Activated CD4-positive, alpha-beta T cell treated with anti-CD3 and anti-CD28 coated beads, Interleukin-2, amount 50 U/mL, for 48 hours (primary cell): ENCODE measurements at places on chromosomes 12 and 14.
A peak's percentile ranks its signal among the peaks of the same experiment; 100 is the strongest.

DNA sequence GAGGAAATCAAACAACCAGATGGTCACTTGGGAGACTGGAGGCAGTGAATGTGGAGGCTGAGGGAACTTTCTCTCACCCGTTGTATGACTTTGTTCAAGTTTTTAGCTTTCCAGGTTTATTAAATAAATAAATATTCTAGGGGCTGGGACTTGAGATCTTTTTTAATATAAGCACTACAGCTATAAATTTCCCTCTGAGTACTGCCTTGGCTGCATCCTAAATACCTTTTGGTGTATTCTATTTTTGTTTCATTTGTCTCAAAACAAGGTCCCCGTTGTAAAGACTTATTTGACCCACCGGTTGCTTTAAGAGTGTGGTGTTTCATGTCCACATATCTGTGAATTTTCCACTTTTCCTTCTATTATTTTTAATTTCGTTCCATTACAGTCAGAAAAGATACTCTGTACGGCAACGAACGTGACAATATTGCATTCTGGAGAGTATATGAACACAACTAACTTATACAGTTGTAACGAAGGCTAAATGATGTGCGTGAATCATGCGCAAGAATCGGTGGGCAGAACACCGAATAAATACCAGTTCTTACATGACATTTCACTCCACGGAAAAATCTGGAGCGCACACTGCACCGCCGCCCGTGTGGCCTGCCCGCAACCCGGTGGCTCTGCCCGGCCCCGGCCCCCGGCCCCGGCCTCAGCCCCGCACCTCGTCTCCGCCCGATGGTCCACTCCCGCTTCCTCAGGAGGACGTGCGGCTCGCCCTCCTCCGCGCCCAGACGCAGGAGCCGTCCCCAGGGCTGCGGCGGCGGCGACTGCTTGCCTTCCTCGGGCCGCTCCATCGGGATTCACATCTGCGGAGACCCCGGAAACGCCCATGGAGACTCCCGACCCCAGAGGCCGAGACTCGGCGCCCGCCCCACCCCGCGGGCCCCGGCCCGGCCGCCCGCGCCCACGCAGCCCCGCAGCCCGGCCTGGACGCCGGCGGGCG is 602 bp downstream of the CHFR start:
- DNase-seq: peak; percentile 27

DNA sequence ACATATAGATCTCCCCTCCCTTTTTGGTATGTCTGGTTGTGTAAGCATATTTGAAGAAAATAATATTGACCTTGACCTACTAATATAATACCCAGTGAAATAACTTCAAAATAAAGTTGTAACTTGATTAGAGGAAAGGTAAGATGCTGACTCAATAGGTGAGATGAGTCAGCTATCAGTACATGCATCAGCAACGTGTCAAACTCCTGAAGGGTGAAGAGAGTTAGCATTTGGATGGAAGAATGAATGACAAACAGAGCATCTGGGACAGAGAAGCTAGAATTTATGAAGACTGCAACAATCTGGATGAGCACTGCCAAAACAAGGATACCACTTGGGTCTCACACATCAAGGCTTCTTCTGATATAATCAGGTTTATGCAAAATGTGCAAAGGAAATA is 74.9 kb downstream of the PPP2R5E start:
- no peak for DNase-seq

GRCh38 chr12:76144245-76144549 is 59.7 kb upstream of the NAP1L1 start:
- DNase-seq: no peak

- no peak for DNase-seq
Measured at GRCh38 chr12:46935271-46935847, 109.6 kb upstream of the SLC38A4 start.

- DNase-seq: peak; percentile 53
Measured at GRCh38 chr14:59464486-59465315, 479 bp downstream of the GPR135 start.

GRCh38 chr14:90060312-90060964 is 1.4 kb upstream of the KCNK13 start:
- peak; percentile 66 for DNase-seq
